Natural killer cell treated with Interleukin-12 subunit alpha and Interleukin-12 subunit beta and Interleukin-15 and Interleukin-18, amount 100 ng/mL, for 72 hours (primary cell): ENCODE measurements at places on chromosomes 1 and 21. TPM values are rescaled to one million over a fixed set of nuclear protein-coding genes. Genes with fewer than 3 reads are reported as not detected.

DNA sequence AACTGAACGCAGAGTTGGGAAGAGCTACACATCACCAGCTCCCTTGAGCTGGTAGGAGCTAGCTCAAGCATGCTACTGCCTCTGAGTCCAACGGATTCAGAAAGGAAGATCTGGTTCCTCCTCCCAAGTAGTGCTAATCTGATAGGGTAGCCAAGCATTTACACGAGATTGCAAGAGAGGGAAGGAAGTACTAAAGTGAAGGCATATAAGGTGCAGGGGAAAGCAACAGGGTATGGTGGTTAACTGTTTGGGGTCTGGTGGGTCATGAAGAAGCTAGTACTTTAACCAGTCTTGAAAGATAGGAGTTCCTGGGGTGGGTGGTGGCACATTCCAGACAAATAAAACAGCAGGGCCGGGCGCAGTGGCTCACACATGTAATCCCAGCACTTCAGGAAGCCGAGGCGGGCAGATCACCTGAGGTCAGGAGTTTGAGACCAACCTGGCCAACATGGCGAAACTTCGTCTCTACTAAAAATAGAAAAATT lies 20.2 kb upstream of the ZNF436 start:
- no peak overlapping the region for H3K27ac ChIP-seq
- no peaks in the 10 kb centered on the region for H3K27me3 ChIP-seq
- no peak for DNase-seq
- no peaks in the 10 kb centered on the region for H3K4me1 ChIP-seq
- no peak overlapping the region for H3K4me3 ChIP-seq
- no peaks in the 10 kb centered on the region for H3K36me3 ChIP-seq

DNA sequence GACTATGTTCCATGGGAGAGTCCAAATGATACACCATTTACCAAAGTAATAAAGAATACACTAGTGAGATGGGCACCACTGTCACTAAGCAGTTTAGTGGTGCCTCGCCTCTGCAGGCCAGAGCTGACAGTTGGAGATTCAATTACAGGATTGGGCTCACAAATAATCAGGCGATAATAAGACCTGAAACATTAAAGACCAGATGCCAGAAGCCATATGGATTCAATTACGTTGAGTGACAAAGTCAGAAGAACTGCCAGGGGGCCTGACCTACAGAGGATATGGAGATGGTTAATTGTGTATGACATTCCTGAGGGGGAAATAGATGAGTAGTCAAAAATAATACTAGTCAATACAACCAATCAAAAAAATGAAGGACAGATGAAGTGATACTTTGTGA lies 65.2 kb upstream of the ST6GALNAC5 start:
- H3K27ac ChIP-seq, result no peak overlapping the region
- no peaks in the 10 kb centered on the region for H3K27me3 ChIP-seq
- no peak for DNase-seq

DNA sequence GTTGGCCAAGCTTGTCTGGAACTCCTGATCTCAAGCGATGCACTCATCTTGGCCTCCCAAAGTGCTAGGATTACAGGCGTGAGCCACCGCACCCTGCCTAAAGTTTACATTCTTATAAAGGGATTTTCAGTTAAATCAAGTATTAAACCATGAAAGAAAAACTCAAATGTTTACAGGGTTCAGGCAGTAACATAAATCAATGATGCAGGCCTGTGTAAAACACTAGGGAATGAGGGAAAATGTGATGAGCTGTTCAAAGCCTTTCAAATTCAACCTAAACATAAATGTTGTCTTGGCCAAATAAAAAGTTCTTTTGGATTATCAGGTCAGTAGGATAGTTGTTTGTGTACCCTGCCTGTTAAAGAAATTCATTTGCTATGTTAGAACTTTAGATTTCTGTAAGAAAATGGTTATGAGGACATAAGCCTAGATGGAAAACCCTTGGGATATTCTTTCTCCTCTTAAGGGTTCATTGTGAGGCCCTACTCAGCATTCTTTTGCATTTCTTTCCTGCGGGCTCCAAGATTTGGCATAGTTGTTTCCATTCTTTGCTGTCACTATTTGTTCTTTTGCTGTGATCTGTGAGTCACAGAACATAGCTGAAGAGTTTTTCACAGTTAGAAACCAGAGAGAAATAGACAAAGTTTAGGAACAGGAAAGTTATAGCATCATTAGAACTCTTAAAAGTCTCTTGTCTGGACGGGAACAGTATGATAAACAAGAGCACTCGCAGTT lies 8.9 kb upstream of the ZRANB2 start:
- no peak for DNase-seq
- no peak overlapping the region for H3K4me3 ChIP-seq
- no peaks in the 10 kb centered on the region for H3K36me3 ChIP-seq
- peaks cover 7% of the 10 kb centered on the region for H3K27me3 ChIP-seq

GRCh38 chr1:37793773-37794371 lies at the start of gene MANEAL:
TSS of gene MANEAL (plus strand) at chr1:37793847. CDS start at chr1:37794183, 336 bp downstream.
- peak within 1 kb of the TSS; percentile 81 for H3K4me3 ChIP-seq
- peak; percentile 67 for DNase-seq
- no peaks in the 10 kb centered on the region for H3K36me3 ChIP-seq
- H3K4me1 ChIP-seq, result peaks cover 15% of the 10 kb centered on the region
- no peak within 1 kb of the TSS for H3K27ac ChIP-seq

GRCh38 chr1:220803401-220804201 lies 16.9 kb downstream of the MTARC1 start:
- peaks cover 8% of the 10 kb centered on the region for H3K27me3 ChIP-seq
- H3K4me1 ChIP-seq, result no peaks in the 10 kb centered on the region
- H3K4me3 ChIP-seq, result no peak overlapping the region
- no peak overlapping the region for H3K27ac ChIP-seq

GRCh38 chr1:158649052-158649451 lies 37.5 kb downstream of the SPTA1 start:
- no peak overlapping the region for H3K4me3 ChIP-seq
- no peak overlapping the region for H3K27ac ChIP-seq
- DNase-seq, result no peak
- no peaks in the 10 kb centered on the region for H3K36me3 ChIP-seq
- peaks cover 12% of the 10 kb centered on the region for H3K4me1 ChIP-seq

GRCh38 chr1:239744851-239745250 lies 346.8 kb upstream of the FMN2 start:
- H3K27me3 ChIP-seq, result peaks cover 4% of the 10 kb centered on the region
- no peak for DNase-seq
- H3K4me3 ChIP-seq, result no peak overlapping the region
- H3K36me3 ChIP-seq, result no peaks in the 10 kb centered on the region
- no peak overlapping the region for H3K27ac ChIP-seq

DNA sequence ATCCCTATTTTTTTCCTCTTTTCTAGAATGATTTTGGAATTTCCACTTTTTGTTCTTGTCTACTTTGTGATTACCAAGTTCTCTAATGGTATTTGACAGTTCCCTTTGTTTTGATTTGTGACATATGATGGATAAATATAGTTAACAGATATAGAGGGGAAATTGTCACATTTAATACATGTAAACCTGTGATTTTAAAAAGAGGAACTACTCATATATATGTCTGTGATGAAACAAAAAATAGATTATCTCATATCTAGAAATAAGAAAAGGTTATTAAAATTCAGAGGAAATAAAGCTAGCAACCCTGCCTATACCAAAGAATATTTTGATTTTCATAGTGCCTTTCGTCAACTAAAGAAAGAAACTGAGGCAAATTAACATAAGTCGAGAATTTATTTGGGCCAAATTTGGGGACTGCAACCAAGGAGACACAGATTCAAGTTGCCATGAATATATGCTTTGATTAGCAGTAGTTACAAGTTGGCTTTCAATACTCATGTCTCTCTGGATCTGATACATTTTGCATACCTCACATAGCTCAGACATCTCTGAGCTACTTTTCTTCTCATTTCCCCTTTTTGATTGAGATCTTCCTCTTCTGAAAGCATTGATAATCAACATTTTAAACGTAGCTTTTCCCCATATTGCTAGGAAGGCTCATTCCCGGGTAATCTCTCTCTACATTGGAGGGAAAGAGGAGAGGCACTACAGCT lies 15.6 kb upstream of the C21orf91 start:
- no peaks in the 10 kb centered on the region for H3K36me3 ChIP-seq
- peaks cover 2% of the 10 kb centered on the region for H3K27me3 ChIP-seq
- no peak for DNase-seq
- no peak overlapping the region for H3K27ac ChIP-seq
- H3K4me3 ChIP-seq, result no peak overlapping the region

DNA sequence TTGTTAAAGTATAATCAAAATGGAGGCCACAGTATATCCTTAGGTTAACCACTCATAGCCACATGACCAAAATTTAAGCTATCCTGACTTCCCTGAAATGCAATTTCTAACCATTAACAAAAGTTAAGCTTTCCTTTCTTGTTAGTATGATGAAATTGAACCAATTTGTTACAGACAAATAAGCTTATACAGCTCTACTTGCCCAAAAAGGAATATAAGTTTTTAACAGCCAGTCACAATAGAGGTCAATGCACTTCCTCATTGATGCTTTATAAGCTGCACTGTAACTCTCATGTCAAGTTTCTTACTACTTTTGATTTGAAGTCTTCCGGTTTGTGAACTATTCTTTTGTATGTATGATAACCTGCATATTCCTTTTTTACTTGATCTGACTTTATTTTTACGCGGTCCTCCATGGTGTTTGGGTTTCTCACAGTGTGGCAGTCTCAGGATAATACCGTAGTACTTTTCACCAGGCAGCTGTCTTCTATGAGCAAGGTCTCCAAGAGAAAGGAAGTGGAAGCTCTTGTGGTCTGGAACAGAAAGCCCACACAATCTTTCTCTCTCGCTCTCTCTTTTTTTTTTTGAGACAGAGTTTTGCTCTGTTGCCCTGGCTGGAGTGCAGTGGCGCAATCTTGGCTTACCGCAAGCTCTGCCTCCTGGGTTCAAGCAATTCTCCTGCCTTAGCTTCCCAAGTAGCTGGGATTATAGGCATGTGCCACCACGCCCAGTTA lies 331.6 kb downstream of the SRGAP2C start:
- no peaks in the 10 kb centered on the region for H3K27me3 ChIP-seq
- peak; percentile 79 for DNase-seq
- H3K4me1 ChIP-seq, result peaks cover 39% of the 10 kb centered on the region
- peak overlapping the region; percentile 65 for H3K4me3 ChIP-seq

- no peak overlapping the region for H3K4me3 ChIP-seq
- no peaks in the 10 kb centered on the region for H3K4me1 ChIP-seq
- no peaks in the 10 kb centered on the region for H3K27me3 ChIP-seq
- H3K36me3 ChIP-seq, result no peaks in the 10 kb centered on the region
- no peak overlapping the region for H3K27ac ChIP-seq
Observed at GRCh38 chr21:26091480-26092018, 79.0 kb downstream of the APP start.

DNA sequence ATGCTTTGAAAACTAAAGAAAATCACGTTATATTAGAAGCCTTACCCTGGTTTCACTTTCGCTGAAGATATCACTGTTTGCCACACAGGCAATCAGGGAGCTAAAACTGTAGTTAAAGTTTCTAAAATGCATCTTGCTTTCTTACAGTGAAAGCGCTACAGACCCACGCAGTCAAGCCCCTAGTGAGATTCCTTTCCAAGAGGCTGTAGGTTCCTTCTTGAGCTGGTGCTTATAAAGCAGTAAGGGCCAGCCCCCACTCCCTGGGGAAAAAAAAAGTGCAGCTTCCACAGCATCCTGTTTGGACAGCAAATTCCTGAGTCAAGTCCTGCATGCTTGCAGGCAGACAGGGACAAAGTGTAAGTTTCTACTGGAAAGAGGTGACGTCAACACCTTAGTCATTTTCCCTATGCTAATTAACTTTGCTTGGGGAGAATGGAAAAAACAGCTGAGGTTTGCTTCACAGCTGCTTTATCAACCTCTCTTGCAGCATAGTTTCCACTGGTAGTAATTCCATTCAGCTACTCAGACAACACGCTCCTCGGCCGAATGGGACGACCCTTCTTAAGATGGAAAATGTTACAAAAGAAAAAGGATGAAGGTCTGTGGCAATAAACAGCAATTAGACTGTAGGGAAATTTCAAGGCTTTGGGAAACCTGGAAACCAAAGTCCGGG lies 14.7 kb upstream of the KCNE1 start:
- peak overlapping the region; percentile 76 for H3K27ac ChIP-seq
- peak overlapping the region; percentile 72 for H3K4me3 ChIP-seq
- no peaks in the 10 kb centered on the region for H3K27me3 ChIP-seq
- H3K4me1 ChIP-seq, result peaks cover 21% of the 10 kb centered on the region

- no peaks in the 10 kb centered on the region for H3K4me1 ChIP-seq
- H3K36me3 ChIP-seq, result no peaks in the 10 kb centered on the region
- no peak overlapping the region for H3K27ac ChIP-seq
- no peak for DNase-seq
- peaks cover 16% of the 10 kb centered on the region for H3K27me3 ChIP-seq
- no peak overlapping the region for H3K4me3 ChIP-seq
Observed at GRCh38 chr1:39623053-39623452, 16.4 kb downstream of the HEYL start.

DNA sequence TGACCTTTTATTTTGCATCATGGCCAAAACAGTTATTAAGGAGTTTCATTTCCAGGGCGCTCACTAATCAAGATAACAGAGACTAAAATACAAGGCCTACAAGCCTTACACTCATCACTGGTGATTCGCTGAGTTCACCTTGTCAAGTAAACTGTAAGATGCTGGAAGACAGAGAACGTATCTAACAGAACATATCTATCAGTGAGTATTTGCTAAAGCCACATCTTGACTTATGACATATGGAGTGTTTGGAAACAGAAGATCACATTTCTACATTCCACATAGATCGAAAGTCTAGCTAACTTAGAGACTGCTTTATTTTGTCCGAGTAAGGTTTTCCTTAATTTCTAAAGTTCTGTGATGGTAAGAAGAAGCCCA lies 506.5 kb downstream of the SMYD3 start:
- H3K27ac ChIP-seq, result no peak overlapping the region
- H3K27me3 ChIP-seq, result no peaks in the 10 kb centered on the region
- no peak overlapping the region for H3K4me3 ChIP-seq
- H3K4me1 ChIP-seq, result peaks cover 2% of the 10 kb centered on the region
- H3K36me3 ChIP-seq, result no peaks in the 10 kb centered on the region

DNA sequence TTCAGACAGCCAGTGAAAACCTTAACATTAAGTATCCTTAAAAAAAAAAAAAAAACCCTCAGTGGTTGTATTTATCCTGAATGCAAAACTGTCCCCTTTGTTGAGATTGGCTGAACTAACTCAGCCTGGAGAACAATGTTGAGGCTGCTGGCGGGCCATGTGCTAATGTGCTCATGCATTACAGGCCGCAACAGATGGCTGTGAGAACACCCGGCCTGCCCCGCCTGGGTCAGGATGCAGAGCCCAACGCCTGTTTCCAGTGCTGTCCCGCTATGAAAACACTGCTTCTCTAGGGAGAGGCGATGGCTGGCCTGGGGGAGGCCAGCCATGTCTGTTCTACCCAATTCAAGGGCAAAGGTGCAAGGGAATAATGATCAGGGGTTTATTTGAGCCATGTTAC lies 13.8 kb downstream of the OLIG2 start:
- no peak overlapping the region for H3K4me3 ChIP-seq
- H3K27ac ChIP-seq, result no peak overlapping the region
- peaks cover 24% of the 10 kb centered on the region for H3K4me1 ChIP-seq
- H3K36me3 ChIP-seq, result peaks cover 5% of the 10 kb centered on the region
- DNase-seq, result no peak

- no peak overlapping the region for H3K4me3 ChIP-seq
- peaks cover 16% of the 10 kb centered on the region for H3K4me1 ChIP-seq
- H3K27ac ChIP-seq, result peak overlapping the region; percentile 40
- H3K36me3 ChIP-seq, result no peaks in the 10 kb centered on the region
- H3K27me3 ChIP-seq, result no peaks in the 10 kb centered on the region
- peak; percentile 45 for DNase-seq
Observed at GRCh38 chr1:226635456-226635941, 86.9 kb downstream of the STUM start.

Gene SPATC1L
- total RNA-seq, result 5.0 TPM

Gene KCNA3
- 65.7 TPM for total RNA-seq

Gene KRTAP12-2
- total RNA-seq, result not detected

Gene KRTAP19-1
- total RNA-seq, result not detected

Gene SNRPE
- 125 TPM for total RNA-seq

Gene MRPL9
- 161 TPM for total RNA-seq

Gene THEMIS2
- 38.4 TPM for total RNA-seq

Gene LRRC71
- total RNA-seq, result not detected

Gene FOXD2
- total RNA-seq, result 0.36 TPM

Gene OR2L13
- total RNA-seq, result not detected

Gene GPATCH2
- total RNA-seq, result 12.3 TPM
